ENCODE measurements at places on chromosomes 16 and 17.

GRCh38 chr17:80101946-80102663 is 724 bp downstream of the GAA start:
- DNase-seq, result no peak

GRCh38 chr16:66858740-66859396 is 14.7 kb downstream of the CA7 start:
- DNase-seq, result no peak

GRCh38 chr16:54266363-54266955 is 20.1 kb downstream of the IRX3 start:
- DNase-seq, result no peak

GRCh38 chr17:65047941-65048340 is 8.6 kb downstream of the GNA13 start:
- DNase-seq, result no peak

- no peak for DNase-seq
These were observed 8.4 kb downstream of the MAF start for GRCh38 chr16:79592186-79592585.

DNA sequence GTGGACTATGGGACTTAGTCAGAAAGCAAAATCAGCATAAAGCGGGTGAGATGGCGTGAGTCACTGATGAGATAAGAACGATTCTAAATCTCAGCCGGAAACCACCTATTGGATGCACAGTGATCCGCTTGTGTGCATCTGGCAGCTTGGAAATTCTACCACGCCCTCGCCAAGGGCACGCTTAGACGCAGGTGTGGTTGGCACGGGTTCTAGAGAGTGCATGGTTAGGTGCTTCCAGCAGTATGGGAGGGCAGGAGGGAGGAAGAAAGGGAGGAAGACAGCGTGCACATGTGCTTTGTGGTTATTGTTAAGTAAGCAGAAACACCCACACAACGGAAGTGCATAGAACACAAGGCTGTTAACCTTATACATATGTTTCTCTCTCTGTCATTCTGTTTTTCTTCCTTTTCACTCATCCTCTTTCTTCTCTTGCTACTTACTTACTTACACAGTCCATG is 374.0 kb upstream of the ASIC2 start:
- peak; percentile 6 for DNase-seq

DNA sequence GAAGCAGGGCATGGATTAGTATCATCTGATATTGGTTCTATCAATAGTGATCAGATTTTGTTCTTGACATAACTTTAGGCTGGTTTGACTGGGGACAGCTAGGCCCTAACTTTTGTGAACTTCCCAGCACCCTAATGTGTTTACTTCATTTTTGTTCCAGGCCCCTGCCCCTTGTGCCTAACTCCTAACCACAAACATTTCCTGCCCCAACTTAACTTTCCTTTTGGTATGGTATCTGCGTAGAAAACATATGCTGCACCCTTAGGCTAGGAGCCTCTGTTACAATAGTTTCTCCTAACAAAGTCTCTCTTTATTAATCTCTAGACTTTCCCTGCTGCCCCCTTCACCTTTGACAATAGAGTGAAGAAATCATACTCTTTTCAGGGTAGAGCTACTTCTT is 2.5 kb downstream of the ADPRM start:
- no peak for DNase-seq

Measured in stimulated activated CD4-positive, alpha-beta T cell treated with anti-CD3 and anti-CD28 coated beads, TNF-alpha, amount 100 ng/mL, for 4 hours (primary cell).